ENCODE measurements at places on chromosomes 3 and 15.

DNA sequence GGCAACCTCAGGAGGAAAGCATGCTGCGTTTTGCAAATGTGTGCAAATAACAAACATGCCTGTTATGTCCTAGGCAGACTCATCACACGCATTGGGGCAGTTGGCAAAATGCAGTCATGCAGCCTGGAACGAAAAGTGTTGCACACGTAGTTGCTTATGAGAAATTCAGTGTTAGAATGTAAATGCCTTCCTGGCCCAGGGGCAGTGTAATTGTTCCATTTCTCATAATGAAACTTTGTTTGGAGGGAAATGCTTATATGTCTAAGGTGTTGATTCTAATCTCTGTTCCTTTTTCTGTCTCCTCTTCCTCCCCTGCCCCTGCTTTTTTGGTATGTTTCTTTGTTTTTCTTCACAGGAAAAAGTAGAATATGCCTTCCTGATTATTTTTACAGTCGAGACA lies 156.0 kb downstream of the CACNA1D start:
- no peak for DNase-seq

- no peak for DNase-seq
Measured at GRCh38 chr3:185473290-185473815, 25.5 kb downstream of the TMEM41A start.

DNA sequence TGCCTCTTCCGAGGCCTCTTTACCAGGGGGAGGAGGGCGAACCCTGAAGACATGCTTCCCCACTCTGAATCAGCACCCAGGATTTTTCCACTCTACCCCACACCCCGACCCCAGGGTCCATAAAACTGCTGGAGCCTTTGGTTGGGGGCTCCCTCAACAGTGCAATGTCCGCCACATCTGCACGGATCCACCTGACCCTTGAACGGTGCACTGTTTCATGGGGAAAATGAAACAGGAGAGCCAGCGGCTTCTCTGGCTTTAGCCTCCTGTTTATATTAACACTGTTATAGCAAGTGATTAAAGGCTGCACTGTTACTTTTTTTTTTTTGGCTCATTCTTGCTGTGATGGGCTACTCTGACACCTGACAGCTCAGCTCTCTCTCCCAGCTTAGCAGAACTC lies 124.1 kb upstream of the DLG1 start:
- no peak for DNase-seq

DNA sequence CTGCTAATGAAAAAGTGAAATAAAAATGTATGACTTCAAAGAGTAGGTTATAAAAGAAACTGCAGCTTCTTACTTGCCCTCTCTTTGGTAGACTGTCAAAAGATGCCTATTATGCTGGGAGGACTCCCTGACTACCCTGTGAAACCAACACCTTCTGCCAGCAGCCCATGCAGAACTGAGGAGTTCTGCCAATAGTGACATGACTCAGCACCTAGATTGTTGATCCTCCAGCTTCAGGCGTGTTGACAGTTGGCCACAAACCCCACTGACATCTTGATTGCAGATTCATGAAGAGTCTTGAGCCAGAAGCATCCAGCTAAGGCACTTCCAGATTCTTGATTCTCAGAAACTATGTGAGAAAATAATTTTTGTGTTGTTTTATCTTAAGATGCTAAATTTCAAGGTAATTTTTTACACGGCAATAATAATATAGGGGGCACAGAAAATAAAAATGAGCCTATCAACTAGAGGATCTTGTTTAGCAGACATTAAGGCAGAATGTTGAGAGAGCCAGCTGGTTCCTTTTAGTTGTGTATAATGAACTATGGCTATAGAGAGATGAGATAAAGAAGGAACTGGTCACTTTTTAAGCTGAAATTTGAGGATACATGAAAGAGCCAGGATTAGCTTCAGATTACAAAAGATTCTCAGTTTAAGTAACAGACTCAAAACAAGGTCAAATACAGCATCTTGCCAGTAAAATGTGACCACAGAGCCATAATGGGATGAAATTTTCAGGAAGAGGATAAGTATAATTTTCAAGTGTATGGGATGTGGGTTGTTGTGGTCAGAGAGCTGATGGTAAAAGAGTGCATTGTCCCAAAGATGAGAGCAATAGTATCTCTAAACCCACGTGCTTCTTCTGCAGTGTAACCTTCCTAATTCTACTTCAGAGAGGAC lies 588.7 kb upstream of the CBLB start:
- no peak for DNase-seq

DNA sequence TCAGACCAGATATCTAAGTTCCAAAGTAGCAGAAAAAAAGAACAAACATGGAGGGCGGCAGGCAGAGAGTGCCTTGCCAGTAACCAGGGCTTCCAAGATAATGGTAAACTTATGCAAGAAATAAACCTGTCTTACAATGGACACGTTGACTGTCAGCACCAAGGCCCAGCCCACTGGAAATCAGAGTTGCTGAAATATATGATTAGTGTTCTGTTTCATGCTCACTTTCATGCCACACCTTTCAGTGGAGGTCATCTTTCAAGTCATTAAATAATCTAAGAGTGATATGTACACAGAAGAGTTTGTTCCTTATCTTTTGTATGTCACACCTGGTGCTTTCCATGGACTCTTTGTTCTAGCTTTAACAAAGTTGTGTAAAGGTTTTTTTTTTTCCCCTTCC lies 358.1 kb downstream of the MECOM start:
- DNase-seq = no peak

DNA sequence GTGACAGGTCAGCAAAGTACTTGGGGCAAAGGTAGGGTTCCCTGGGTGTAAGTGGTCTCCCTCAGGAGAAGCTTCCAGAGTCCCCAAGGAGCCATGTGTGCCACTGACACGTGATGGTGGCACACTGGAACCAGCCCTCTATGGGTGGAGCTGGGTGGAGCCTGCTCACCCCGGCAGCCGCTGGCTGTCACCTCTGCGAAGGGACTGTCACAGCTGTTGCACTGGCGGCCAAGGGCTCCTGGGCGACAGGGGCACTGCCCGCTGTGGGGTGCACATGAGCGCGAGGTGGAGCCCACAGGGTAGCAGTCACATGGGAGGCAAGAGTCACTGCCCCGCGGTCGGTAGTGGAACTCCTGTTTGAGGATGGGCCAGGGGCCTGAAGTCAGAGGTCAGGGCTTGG lies 12.0 kb downstream of the CELSR3 start:
- no peak for DNase-seq

DNA sequence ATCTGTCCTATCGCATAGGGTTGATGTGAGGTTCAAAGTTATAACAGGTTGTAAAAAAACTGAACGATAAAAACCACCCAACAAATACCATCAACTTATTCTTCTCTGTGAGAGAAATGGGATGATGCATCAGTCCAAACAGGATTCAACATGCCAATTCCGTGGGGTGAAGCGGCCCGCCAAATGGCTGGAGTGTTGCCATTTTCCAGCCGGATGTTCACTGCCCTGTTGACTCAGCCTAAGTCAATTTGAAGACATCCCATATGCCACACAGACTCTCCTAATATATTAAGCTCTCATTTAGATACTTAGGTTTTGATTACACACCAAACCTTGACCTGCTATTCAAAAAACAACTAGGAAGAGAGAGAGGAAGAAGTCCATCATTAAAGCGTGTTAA lies 311.1 kb downstream of the VPS13C start:
- DNase-seq = no peak

- DNase-seq = no peak
Measured at GRCh38 chr15:60899322-60899966, 329.7 kb downstream of the RORA start.

DNA sequence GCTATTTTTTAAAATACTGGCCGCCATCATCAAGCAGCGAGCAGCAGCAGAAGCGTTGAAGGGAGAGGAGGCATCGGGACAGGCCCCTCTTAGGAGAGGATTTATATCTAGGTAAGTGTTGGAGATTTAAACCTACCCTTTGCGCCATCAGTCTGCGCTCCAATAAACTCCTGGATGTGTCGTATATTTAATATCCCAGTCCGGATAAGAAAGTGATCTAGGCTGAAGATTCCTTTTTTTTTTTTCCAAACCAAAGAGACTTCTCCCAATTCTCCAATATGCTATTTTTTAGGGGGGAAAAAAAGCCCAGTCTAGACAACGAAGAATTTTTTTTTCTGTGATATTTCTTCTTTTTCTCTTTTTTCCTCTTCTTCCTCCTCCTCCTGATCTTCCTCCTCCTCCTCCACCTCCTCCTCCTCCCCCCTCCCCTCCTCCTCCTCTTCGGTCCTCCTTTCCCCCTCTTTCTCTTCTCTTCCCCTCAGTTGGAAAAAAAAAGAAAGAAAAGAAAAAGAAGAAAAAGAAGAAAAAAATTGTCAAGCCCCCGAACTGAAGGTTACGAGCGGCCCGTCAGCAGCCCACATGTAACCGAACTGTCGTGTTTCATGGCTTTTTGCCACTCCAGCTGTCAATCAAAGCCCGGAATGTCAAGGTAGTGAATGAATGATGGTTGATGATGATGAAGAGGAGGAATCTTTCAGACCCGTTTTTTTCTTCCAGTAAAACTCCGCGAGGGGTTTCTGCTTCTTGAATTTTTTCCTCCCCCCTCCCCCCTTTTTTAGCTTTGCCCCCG lies 835 bp downstream of the MEIS2 start:
- DNase-seq = no peak
